Stimulated activated CD8-positive, alpha-beta memory T cell treated with anti-CD3 and anti-CD28 coated beads, Interleukin-7, amount 100 ng/mL, for 48 hours (primary cell): ENCODE measurements at places on chromosomes 2 and 18.
A peak's percentile ranks its signal among the peaks of the same experiment; 100 is the strongest.

DNA sequence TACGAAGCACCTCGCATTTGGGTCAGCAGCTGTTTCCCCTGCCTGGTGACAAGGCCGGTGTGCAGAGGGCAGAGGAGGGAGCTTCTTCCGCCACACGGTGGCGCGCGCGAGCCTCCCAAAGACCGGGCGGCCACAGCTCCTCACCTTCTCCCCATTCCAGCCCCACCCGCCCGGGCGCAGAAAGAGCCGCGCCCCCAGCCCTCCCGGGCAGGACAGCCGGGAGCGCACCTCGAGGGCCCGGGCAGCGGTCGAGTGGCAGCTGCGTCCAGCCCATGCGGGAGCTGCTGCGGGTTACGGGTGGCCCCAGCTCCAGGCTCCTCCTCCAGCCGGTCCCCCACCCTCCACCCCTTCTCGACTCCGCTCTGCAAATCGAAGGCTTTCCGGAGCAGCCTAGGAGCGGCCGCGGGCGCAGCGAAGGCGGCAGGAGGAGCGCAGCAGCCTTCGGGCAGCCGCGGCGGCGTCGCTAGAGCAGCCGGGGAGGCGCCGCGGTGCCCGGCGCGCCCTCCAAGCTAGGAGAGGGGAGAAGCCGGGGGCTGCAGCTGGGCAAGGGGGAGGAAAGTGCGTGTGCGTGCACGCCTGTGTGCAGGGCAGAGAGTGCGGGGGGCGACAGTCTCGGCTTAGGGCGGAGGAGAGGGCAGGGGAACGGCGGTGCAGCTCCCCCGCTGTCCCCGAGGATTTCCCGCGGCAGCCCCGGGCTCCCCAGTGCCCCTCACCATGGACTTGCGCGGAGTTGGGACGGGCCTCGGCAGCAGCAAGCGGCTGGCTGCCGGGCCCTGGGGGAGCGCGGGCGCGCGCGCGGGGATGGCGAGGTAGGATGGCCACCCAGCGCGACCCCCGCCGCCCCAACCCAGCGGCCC is at the start of gene CCDC85A:
Gene CCDC85A (plus strand): TSS at position 348 of the 857 bp plus-strand sequence. CDS start 635 bp downstream, outside the sequence.
- DNase-seq = peak; percentile 39

- no peak for DNase-seq
Measured at GRCh38 chr18:58556331-58557007, 72.4 kb downstream of the ALPK2 start.

GRCh38 chr2:205954707-205955106 is 131.3 kb downstream of the INO80D start:
- DNase-seq = no peak

GRCh38 chr18:5508821-5509220 is 35.0 kb downstream of the EPB41L3 start:
- no peak for DNase-seq

GRCh38 chr2:205032093-205032551 is 486.8 kb downstream of the PARD3B start:
- no peak for DNase-seq

DNA sequence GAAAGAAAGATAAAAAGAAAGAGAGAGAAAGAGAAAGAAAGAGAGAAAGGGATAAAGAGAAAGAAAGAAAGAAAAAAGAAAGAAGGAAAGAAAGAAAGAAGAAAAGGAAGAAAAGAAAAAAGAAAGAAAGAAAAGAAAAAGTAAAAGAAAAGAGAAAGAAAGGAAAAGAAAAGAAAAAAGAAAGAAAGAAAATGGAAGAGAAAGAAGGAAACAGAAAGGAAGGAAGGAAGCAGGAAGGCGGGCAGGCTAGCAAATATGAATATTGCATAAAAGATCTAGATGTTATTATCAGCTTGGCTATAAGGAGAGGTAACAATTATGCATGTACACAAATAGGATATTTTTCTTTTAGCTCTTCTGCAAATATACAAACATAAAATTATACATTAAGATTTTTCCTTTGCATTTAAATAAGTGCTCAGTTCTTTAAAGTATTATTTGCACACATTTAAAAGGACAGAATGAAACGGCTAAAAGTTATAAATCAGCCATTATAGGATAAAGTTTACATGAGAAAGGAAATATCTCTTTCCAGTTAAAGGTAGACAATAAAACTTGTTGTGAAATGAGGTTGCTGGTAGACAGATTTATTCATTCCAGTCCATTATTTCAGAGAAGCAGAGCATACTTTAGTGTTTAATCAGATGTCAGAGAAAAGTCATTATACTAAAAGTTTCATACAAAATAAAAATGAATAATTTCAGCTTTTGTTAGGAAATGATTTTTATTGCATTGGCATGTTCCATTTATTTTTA is 511.4 kb downstream of the KCNJ3 start:
- no peak for DNase-seq

- no peak for DNase-seq
Measured at GRCh38 chr18:371609-371982, 103.7 kb upstream of the THOC1 start.

DNA sequence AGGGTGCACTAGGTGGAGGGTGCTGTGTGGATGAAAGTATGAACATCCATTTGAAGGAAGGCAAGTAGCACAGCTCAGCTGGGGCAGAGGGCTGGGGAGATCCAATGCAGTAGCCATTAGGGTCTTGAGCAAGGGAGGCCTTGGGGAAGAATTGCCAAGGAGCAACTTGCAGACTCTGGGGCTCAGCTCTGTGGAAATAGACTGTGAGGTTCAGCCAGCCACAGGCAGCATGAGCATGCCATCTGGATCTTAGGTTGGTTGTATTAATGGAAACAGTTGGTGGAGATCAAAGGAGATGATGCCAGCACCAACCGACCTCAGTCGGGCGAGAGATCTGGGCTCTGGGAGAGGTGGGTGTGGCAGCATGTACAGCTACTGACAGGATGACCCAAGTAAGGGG is 5.6 kb downstream of the ZAP70 start:
- no peak for DNase-seq

GRCh38 chr2:133518700-133519344 is 49.4 kb downstream of the NCKAP5 start:
- no peak for DNase-seq

DNA sequence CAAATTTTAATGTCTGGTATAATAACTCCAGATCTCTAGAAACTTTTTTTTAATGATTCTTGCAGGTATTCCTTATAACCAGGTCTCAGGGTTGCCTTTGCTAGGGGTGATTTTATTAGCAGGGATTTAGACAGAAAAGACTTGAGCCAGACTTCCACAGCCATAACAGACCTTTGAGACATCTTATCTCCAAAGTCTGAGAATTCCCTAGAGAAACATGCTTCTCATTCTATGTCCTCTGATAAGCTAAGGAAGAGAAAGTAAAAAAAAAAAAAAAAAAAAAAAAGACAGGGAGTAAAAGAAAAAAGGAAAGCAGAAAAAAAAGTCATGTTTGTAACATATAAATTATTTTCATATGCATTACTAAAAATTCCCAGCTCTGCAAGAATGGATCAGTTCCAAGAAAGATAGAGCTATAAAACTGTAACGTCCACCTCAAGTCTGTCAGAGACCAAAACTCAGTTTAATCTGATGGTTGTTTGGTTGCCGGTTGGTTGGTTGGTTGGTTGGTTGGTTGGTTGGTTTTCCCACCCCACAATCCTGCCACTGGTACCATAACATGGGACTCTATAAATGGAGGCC is 153.8 kb downstream of the COL6A3 start:
- no peak for DNase-seq

- no peak for DNase-seq
Measured at GRCh38 chr2:19416083-19416482, 57.7 kb upstream of the OSR1 start.
